ENCODE measurements at places on chromosomes 1 and 21.
A peak's percentile ranks its signal among the peaks of the same experiment; 100 is the strongest.

- peak; percentile 84 for DNase-seq
Observed at GRCh38 chr1:15337656-15338402, 71.9 kb upstream of the EFHD2 start.

DNA sequence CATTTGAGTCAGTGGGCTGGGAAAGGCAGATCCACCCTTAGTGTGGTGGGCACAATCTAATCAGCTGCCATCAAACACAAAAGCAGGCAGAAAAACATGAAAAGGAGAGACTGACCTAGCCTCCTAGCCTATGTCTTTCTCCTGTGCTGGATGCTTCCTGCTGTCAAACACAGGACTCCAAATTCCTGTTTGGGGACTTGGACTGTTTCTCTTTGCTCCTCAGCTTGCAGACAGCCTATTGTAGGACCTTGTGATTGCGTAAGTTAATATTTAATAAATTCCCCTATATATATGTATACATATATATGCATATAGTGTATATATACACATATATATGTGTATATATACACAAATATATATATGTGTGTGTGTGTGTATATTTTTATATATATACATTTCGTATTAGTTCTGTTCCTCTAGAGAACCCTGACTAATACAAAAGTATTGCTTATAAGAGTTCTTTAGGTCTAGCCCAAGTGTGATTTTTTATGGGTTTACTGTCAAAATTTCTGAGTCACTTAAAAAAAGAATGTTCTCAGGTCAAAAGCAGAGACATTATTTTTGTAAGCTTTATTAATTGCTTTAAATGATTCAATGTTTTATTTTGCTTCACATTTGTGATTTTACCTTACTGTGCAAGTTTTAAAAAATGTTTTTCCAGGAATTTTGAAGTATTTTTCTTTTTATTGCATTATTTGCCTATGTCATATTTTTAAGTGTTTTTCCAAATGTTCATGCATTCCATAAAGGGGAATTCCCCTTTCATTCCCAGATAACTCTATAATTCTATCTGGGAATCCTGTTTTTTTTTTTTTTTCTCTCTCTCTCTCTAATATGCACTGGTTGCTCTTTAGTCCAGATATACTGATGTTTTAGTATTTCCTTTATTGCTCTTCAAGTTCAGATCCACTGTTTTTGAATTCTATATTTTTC is 92.1 kb upstream of the ADAMTS5 start:
- DNase-seq, result peak; percentile 16

- DNase-seq, result no peak
Observed at GRCh38 chr1:20644416-20644815, 11.2 kb downstream of the PINK1 start.

DNA sequence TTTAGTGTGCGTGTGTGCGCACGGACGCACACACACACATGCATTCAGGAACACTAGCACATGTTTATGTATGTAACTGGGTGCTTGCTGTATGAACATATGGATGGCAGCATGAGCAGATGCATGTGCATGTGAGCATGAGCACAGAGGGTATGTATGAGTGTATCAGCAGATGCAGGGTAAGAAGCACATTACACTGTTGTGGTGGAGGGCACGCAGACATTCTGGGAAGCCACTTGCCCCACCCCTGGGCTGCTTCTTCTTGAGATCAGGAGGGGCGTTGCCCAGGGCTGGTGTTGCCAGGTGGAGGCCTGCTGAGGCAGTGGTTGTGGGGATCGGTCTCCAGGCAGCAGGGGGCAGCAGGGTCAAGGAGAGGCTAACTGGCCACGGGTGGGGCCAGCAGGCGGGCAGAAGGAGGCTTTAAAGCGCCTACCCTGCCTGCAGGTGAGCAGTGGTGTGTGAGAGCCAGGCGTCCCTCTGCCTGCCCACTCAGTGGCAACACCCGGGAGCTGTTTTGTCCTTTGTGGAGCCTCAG is 3.9 kb upstream of the P3R3URF start:
- no peak for DNase-seq

GRCh38 chr1:154975409-154976059 is 1.1 kb downstream of the CKS1B start:
- peak; percentile 55 for DNase-seq

GRCh38 chr1:4713669-4714068 is 59.3 kb downstream of the AJAP1 start:
- no peak for DNase-seq

DNA sequence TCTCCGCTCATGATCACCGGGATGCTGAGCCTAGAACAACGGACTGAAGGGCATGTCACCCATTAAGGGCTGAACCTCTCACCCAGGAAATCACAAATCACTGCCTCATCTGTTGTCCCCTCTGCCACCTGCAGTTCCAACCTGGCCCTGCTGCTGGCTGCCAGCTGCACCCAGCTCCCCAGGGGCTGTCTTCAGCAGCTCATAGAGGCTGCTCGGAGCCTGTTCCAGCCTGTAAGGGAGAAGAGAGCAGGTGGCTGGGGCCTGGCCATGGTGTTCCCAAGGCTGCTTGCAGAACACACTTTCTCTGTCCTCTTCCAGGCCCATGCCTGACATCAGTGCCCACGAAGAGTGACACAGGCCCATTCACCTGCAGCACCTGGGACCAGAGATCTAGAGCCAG is 44.5 kb upstream of the DISP3 start:
- no peak for DNase-seq

DNA sequence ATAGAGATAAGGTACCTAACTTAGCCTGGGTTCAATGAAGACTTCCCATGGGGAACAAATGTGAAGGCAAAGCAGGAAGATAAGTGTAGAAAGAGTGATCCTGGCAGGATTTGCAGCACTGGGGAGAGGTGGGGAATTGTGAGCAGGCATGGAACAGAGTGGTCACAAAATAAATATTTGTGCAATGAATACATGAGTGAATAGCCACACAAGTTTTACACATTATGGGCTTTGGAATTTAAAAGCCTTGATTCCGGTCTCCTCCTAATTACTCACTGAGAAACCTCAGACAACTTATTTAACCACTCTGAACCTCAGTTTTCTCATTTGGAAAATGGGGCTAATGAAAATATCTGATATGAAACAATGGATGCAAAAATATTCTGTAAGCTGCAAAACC is 148.3 kb downstream of the ELAVL4 start:
- no peak for DNase-seq

GRCh38 chr1:195849180-195849579 is 759.1 kb downstream of the KCNT2 start:
- no peak for DNase-seq

DNA sequence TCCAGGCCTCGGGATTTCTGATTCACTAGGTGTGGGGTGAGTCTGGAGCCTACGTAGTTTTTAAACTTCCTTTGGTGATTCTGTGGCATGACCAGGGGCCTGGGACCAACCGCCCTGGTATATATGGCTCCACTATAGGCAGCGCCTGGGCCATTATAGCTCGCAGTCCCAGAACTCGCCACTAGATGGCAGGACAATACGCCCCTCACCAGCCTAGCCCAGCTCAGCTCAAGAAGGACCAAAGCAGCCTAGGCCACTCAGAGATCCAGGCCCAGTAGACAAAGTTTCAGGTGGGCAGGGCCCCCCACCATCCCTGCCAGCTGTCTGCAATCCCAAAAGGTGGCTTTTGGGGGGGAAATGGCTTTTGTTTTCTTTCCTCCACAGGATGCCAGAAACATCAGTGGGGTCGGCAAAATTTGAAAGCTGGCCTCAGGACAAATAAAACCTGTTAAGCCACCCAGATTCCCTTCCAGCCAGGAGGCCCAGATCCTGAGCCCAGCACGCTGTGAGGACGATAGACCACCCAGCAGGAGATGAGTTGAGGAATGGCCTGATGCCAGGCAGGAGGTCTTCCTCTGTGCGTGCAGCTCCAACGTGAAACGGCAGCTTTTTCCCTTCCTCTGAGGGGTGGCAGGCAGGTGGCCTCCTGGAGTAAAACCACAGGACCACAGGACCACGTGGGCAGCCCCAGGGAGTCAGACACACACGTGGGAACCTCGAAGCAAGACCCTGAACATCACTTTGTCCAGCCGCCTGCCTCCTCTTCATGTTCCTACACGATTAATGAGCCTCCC is 24.8 kb upstream of the TMEM51 start:
- peak; percentile 51 for DNase-seq

DNA sequence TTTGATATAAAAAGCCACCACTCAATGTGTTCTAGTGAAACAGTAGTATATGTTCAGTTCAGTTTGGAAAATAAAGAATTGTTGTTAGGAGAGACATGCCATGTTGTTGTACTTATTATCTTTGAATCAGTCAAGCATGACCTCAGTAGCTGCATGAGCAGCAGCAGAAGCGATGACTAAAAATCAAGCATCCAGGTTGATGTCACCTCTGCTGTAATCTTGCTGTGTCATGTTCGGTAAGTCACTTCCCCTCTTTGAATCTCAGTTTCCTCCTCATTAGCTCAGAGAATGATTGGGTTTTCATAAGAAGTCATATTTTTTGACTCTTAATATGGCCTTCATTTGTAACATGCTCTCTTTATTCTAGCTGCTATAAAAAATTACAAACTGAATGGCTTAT is 428.4 kb upstream of the B3GALT2 start:
- no peak for DNase-seq

DNA sequence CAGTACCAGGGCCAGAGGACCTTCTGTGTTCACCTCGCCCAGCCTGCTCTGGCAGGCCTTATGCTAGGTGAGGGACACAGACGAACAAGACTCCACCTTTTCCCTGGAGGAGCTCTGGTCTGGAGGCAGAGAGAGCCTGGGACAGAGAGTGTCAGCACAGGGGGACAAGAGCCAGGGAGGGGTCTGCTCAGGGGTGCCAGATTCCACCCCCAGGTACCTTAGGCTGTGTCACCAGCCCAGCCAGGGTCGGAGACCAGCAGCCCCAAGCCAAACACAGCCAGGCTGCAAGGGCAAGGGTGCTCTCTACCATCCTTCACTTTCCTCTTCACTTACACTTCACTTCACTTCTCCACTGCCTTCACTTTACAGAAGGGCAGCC is 4.3 kb upstream of the LRP8 start:
- no peak for DNase-seq

DNA sequence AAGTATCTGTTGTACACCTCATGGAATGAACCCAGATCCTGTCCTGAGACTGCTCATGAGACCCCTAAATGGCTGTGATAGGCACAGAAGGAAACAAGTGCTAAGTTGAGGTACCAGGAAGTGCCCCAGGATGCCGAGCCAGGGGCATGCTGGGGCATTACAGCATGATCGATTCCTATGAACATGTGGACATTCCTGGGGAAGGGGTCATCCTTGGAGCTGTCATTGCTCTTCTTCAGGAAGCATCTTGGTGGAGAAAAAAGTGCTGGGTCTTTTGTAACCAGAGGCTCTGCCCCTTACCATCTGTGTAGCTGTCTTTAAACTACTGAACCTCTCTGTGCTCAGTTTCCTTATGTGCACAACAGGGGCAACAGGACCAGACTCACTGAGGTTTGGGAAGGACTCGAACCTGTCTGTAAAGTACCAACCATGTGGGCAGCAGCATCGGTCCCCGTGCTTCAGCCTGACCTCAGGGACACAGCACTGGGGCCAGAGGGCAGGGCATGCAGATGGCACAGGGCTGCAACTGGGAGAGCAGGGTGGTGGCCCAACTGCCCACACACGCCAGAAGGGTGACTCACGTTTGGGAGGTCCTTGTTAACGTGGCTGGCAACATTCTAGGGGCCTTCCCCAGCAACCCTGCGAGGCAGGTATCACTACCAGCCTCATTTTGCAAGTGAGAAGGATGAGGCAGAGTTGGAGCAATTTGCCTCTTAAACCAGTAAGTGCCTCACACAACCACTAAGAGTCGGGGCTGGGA is 142.3 kb upstream of the EDN2 start:
- DNase-seq, result peak; percentile 62

GRCh38 chr1:24470592-24470991 is 32.0 kb upstream of the RCAN3 start:
- no peak for DNase-seq

DNA sequence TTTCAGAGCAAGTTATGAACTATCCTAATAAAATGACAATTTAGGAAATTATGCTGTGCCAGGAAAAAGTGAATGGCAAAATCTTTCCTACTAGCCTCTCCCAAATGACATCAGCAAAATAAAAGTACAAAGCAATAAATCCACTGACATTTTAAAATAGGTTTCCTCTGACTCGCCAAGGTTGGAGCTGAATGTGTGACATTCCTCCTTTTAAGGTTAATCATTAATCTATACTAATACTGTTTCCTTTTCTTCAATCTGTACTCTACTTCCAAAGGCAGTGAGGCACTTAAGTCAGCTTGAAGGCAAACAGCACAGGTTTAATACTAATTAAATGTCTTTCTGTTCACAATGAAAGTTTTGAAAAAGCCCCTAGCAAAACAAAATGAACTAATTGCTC is 15.7 kb downstream of the RNF19B start:
- no peak for DNase-seq

DNA sequence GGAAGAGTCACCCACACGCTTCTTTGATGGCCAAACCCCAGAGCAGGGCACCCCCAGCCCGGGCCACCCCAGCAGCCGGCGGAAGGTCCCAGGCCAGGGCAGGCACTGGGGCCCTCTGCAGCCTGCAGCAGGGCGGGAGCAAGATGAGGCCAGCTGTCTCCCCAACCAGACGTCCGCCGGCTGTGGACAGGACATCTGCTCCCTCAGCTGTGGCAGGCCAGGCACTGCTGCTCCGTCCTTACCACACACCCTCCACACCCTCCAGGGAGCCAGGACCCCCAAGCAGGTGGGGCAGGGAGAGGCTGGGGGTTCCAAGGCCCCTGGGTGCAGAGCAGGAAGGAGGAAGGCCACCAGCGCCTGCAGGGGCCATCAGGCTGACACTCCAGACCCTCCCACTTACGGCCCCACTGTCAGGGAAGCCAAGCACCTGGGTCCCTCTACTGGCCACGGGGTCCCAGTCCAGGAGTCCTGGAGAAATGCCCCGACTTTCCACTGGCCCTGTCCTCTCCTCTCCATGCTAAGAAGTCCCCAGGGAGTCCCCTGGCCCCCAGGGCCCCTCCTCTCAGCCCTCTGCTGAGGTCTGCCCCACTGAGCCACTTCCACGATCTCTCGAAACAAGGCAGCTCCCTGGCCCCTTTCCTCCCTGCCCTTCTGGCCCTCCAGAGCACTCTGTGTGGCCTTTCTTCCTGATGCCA is 5.6 kb downstream of the WNT9A start:
- DNase-seq, result no peak

DNA sequence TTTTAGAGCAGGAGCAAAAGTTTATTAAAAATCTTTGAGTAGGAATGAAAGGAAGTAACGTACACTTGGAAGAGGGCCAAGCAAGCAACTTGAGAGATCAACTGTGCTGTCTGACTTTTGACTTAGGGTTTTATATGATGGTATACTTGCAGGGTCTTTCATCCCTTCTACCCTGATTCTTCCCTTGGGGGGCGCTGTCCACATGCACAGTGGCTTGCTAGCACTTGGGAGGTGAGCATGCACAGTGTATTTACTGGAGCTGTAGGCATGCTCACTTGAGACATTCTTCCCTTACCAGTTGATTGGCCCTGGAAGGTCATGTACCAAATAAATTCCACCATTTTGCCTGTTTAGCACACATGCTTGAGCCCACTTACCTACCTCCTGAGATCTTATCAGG is 1001.3 kb upstream of the ADGRL2 start:
- no peak for DNase-seq

DNA sequence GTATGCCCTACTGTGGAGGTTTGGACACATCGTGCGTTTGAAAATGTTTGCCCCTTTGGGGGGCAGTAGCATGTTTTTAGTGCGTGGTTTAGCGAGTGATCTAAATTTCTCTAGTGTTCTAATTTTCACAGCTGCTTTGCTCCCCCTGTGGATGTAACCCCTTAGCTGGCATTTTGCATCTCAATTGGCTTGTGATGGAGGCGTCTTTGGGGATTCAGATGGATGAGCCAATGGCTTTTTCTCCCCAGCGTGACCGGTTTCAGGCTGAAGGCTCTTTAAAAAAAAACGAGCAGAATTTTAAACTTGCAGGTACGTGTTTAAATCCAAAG is 836 bp downstream of the CDC7 start:
- peak; percentile 26 for DNase-seq

- DNase-seq, result no peak
Observed at GRCh38 chr1:85661767-85662166, 46.5 kb downstream of the ZNHIT6 start.
